H9 (cell line): ENCODE measurements at places on chromosomes 6 and 20.

DNA sequence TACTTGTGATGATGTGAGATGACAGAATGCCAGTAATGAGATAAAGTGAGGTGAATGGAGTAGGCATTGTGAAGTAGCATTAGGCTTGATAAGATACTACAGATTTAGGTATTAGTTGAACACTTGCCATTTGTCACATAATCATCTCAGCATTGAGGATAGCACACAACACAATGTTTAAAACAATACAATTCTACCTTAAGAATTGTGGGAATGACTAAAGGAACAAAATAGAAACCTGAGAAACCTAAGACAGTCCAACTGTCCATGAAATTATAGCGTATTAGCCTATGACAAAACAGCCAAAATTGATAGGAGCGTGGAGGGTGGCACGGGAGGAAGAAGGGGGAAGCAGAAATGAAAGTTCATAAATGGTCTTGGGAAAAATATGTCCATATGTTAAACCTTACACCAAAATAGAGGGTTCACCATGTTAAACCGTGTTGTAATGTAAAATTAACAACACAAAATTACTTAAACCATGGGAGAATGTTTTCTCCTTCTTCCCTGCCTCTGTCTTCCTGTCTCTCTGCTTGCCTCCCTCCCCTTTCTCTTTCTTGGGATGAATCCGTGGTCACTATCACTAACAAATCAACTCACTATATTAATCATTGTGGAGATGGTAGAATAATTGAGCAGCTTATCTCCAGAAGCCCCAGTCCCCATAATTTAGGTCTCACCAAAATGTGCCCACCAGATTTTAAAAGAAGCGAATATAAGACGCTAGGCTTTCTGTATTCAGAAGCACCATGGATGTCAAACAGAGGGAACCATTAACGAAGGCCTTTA, 33.0 kb upstream of the HFE start:
- DNase-seq = no peak
- no peaks in the 10 kb centered on the region for H3K4me1 ChIP-seq
- peak overlapping the region; percentile 80 for H3K4me3 ChIP-seq
- peak overlapping the region; percentile 82 for H3K27ac ChIP-seq

- no peak overlapping the region for H3K27ac ChIP-seq
- DNase-seq = peak; percentile 44
- no peaks in the 10 kb centered on the region for H3K4me1 ChIP-seq
Observed at GRCh38 chr20:56362833-56363413, 4.1 kb downstream of the FAM210B start.

- no peak overlapping the region for H3K4me3 ChIP-seq
- no peaks in the 10 kb centered on the region; the same call in 1 of the 2 replicates for H3K27me3 ChIP-seq
- H3K36me3 ChIP-seq = no peaks in the 10 kb centered on the region
- no peak overlapping the region for H3K27ac ChIP-seq
Observed at GRCh38 chr20:46179862-46180261, 61.7 kb downstream of the CD40 start.

DNA sequence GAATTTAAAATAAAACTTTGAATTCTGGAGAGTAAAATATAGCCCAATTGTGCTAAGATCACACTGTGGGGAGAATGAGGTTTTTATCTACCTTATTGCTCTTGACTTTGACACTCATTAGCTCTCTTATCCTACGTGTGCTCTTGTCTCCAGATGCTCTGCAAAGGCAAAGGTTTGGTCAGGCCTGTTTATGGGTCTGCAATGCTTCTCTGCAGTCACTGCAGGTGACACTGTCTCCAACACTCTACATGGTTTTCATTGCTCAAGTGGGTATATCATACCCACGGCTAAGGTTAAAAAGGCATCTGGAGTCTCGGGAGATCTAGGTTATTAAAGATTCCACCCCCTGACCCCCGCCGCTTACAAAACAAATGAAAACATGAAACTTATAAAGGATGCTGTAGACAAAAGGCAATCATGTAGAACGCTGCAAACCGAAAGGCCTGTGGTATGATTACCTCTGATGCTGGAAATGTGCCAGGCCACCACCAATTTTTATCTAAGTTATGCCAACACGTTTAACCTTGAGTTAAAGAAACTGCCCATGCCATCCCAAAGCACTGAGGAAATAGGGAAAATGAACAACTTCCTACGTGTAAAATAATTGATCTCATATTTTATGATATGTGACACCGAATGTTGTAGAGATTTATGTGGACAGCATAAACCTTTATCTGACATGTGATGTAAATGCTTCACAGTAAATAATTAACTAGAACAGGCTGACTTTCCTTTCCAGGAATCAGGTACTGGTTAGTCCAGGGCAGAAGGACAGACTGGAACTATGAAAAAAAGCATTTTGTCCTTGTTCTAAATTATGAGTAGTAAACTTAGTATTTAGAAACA, 238.2 kb upstream of the NOX3 start:
- H3K36me3 ChIP-seq = no peaks in the 10 kb centered on the region
- no peak overlapping the region for H3K27ac ChIP-seq
- H3K4me3 ChIP-seq = no peak overlapping the region
- DNase-seq = no peak
- H3K27me3 ChIP-seq = no peaks in the 10 kb centered on the region
- no peaks in the 10 kb centered on the region for H3K4me1 ChIP-seq

DNA sequence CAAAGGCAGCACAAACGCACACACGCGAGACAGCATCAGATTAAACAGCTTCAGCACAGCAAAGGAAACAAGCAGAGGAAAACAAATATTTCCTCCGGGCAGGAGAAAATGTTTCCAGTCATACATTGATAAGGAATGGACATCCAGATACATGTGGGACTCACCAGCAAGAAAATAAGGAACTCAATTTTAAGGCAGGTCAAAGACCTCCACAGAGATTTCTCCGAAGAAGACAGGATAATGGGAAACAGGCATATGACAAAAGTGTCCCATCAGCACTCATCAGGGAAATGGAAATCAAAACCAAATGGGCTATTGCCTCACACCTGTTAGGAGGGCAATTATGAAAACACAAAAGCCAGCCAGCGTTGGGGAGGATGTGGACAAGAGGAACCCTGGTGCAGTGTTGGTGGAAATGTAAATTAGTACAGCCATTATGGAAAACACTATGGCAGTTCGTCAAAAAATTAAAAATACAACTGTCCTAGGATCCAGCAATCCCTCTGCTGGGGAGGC, 9.7 kb upstream of the SLCO4A1 start:
- no peak overlapping the region for H3K27ac ChIP-seq
- no peak for DNase-seq
- no peaks in the 10 kb centered on the region for H3K27me3 ChIP-seq
- no peak overlapping the region for H3K4me3 ChIP-seq
- H3K4me1 ChIP-seq = no peaks in the 10 kb centered on the region; the same call in 1 of the 2 replicates

GRCh38 chr6:162712694-162713093, 14.9 kb downstream of the PRKN start:
- no peaks in the 10 kb centered on the region for H3K4me1 ChIP-seq
- no peak for DNase-seq
- no peaks in the 10 kb centered on the region for H3K27me3 ChIP-seq
- no peak overlapping the region for H3K4me3 ChIP-seq
- peaks cover 18% of the 10 kb centered on the region for H3K36me3 ChIP-seq

DNA sequence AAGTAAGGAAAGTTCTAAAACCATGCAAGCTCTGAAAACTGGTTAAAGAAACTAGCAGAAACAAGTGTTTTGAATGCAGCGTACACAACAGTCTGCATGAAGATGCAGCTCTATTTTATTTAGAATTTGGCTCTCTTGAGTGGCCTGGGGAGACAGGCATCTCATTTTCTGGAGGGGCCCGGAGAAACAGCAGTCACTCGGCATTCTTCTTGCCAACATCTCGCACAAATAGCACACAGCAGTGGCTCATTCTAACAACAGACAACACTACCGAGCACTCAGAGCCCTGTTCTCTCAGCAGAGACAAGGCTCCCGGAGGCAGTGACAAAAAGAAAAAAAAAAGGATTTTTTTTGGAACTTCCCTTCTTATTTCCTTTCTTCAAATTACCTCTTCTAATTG, 108.5 kb upstream of the STMND1 start:
- no peaks in the 10 kb centered on the region for H3K27me3 ChIP-seq
- no peak for DNase-seq
- H3K36me3 ChIP-seq = peaks cover 5% of the 10 kb centered on the region
- H3K4me3 ChIP-seq = no peak overlapping the region
- H3K27ac ChIP-seq = no peak overlapping the region
- no peaks in the 10 kb centered on the region for H3K4me1 ChIP-seq

DNA sequence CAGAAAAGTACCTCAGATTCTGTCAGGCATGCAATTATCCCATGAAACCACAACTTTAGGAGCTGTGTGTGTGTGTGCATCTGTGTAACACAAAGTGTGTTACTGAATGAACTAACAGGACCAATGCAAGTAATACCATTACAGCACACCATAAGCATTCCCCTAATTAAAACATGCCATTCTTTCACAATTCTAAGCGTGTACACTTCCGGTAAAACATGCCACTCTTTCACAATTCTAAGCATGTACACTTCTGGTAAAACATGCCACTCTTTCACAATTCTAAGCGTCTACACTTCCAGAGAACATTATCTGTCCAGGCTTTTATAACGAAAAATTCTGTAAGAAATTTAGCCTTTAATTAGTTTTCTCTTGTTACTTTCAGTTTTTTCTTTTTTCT, 238.2 kb downstream of the GMDS start:
- H3K4me1 ChIP-seq = no peaks in the 10 kb centered on the region
- H3K36me3 ChIP-seq = no peaks in the 10 kb centered on the region
- H3K4me3 ChIP-seq = no peak overlapping the region
- no peak overlapping the region for H3K27ac ChIP-seq
- no peak for DNase-seq
- H3K27me3 ChIP-seq = no peaks in the 10 kb centered on the region

GRCh38 chr6:40516429-40516828, 70.7 kb downstream of the LRFN2 start:
- H3K27me3 ChIP-seq = no peaks in the 10 kb centered on the region
- H3K4me3 ChIP-seq = no peak overlapping the region
- no peak for DNase-seq
- H3K36me3 ChIP-seq = no peaks in the 10 kb centered on the region
- no peaks in the 10 kb centered on the region for H3K4me1 ChIP-seq

GRCh38 chr6:87093651-87094050, 1.3 kb downstream of the CGA start:
- H3K27me3 ChIP-seq = no peaks in the 10 kb centered on the region
- H3K4me1 ChIP-seq = no peaks in the 10 kb centered on the region
- no peak overlapping the region for H3K4me3 ChIP-seq
- DNase-seq = no peak

- peaks cover 7% of the 10 kb centered on the region; the same call in 2 of the 3 replicates for H3K36me3 ChIP-seq
- H3K27ac ChIP-seq = no peak overlapping the region
- DNase-seq = no peak
- H3K4me3 ChIP-seq = no peak overlapping the region
- H3K27me3 ChIP-seq = no peaks in the 10 kb centered on the region
Observed at GRCh38 chr6:158868122-158868480, 48.9 kb upstream of the EZR start.

- H3K4me3 ChIP-seq = no peak overlapping the region
- no peak overlapping the region for H3K27ac ChIP-seq
- no peaks in the 10 kb centered on the region; the same call in 2 of the 3 replicates for H3K36me3 ChIP-seq
- H3K27me3 ChIP-seq = no peaks in the 10 kb centered on the region
Observed at GRCh38 chr6:25366903-25367545, 87.8 kb downstream of the CARMIL1 start.

GRCh38 chr6:158237656-158238055, 69.5 kb downstream of the GTF2H5 start:
- no peak overlapping the region for H3K27ac ChIP-seq
- DNase-seq = no peak
- H3K36me3 ChIP-seq = peaks cover 17% of the 10 kb centered on the region
- H3K27me3 ChIP-seq = no peaks in the 10 kb centered on the region
- no peaks in the 10 kb centered on the region; the same call in 1 of the 2 replicates for H3K4me1 ChIP-seq

GRCh38 chr20:5354901-5355300, 38.1 kb upstream of the PROKR2 start:
- no peaks in the 10 kb centered on the region for H3K4me1 ChIP-seq
- no peaks in the 10 kb centered on the region for H3K36me3 ChIP-seq
- H3K27ac ChIP-seq = no peak overlapping the region
- H3K27me3 ChIP-seq = 0 out of 2 replicates have a peak, but pooled peaks cover 3% of the 10 kb centered on the region
- no peak for DNase-seq
